ENCODE measurements at places on chromosomes 5 and 9. TPM values are rescaled to one million over a fixed set of nuclear protein-coding genes. Genes with fewer than 3 reads are reported as not detected.

Gene SPATA31E1
- not detected for total RNA-seq

Gene LCN1
- not detected for total RNA-seq

Gene IL17B
- not detected for total RNA-seq

Gene SNCAIP
- not detected for total RNA-seq

Gene PRELID2
- 33.2 TPM for total RNA-seq

Gene TEK
- total RNA-seq, result not detected
